ENCODE measurements at places on chromosomes 6 and 20.

DNA sequence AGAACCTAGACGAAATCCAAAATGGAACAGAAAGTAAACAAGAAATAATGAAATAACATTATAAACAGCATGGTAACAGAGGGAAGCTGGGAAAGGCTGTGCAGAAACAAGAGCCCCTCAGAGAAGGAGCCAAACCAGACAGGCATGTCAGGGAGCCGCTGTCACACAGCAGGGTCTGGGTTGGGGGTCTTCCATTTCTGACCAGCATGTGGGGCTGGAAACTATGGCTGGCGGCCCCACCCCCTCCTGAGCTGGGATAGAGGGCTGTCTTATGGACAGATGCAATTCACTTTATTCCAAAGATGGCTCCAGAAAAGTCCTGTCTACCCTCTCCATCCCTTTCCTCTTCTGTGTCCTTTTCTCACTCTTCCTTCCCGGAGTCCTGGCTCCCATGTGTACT, 27.3 kb downstream of the C6orf89 start:
- no peak for DNase-seq

DNA sequence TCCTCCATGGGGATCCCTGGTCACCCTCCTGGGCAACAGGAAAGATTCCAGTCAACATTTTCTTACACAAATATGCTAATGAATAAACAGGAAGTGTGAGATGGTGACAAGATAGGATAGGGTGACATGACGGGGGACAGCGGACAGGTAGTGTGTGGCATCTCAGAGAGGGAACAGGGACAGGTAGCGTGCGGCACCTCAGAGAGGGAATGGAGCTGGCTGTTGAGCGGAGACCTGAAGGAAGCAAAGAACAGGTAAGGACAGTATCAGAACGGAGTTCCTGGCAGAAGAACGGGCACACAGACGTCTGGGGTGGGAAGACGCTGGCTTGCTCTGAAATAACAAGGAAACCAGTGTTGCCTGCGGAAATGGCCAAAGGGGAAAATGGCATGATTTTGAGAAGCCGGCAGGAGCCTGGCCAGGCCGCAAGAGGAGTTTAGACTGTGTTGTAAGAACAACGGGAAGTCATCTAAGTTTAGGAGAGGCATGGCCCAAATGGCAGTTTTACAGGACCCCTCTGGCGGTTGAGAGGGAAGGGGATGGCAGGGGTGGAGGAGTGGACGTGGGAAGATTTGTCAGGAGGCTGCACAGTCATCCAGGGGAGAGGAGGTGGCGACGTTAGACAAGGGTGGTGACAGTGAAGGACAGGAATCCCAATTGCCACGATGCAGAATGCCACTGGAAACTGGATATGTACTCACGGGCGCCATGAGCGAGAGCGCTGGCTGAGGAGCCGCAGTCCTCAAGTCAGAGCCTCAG, 111.6 kb downstream of the JPH2 start:
- DNase-seq, result no peak

GRCh38 chr20:34922654-34923381, 32.8 kb downstream of the GSS start:
- peak; percentile 78 for DNase-seq

DNA sequence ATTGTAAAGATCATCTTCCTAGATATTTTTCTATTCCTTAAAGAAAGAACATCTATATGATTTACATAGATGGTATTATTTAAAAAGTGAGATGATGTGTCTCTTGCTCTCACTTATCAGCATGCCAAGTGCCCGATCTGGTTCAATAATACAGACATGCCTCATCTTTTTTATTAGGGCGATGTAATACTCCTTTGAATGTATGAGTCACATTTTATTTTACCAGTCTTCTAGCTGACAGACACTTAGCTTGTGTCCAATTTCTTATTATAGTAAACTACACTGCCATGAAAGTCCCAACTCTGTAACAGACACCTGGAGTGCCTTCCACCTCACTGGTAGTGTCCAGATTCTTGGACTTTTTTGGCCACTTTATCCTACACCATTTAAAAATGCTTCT, 586.6 kb upstream of the BTBD3 start:
- DNase-seq, result peak; percentile 43

GRCh38 chr6:39213195-39213920, 15.9 kb downstream of the KCNK5 start:
- DNase-seq, result no peak

- DNase-seq, result peak; percentile 59
Measured at GRCh38 chr6:131937226-131937625, 13.9 kb downstream of the CCN2 start.

All from fibroblast of skin of abdomen (primary cell).